ENCODE measurements at places on chromosomes 5 and 9. TPM values are rescaled to one million over a fixed set of nuclear protein-coding genes. Genes with fewer than 3 reads are reported as not detected.

DNA sequence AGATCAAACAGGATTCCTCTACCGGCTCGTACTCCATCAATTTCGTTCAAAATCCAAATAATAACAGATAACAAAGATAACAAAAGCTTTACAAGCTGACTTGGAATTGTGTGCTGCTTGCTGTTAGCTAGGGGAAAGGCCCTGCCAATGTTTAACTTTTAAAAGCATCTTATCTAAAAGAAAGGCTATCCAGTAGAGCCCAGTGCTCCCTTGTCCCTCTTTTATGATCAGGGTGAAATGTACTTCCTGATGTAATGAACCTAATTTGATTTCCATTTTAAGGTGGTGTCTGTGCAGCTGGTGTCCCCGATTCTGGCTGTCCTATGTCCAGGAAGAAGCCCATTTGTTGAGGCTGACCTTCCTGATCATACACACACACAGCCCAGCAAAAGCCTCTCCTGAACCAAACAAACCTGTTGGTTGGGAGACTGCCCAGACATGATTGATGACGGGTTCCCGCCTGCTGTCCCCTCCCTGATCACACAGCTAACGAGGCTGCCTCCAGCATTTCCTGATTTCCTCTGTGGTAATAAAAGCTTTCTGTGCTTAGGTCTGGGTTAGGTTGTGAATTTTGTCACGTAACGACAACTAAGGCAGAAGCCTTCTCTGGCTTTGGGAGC, 54.1 kb downstream of the PWWP2A start:
- DNase-seq: no peak

GRCh38 chr5:149790276-149790675, 60.2 kb downstream of the PPARGC1B start:
- no peak for DNase-seq

- no peak for DNase-seq
Observed at GRCh38 chr5:122170620-122171019, 41.3 kb downstream of the ZNF474 start.

DNA sequence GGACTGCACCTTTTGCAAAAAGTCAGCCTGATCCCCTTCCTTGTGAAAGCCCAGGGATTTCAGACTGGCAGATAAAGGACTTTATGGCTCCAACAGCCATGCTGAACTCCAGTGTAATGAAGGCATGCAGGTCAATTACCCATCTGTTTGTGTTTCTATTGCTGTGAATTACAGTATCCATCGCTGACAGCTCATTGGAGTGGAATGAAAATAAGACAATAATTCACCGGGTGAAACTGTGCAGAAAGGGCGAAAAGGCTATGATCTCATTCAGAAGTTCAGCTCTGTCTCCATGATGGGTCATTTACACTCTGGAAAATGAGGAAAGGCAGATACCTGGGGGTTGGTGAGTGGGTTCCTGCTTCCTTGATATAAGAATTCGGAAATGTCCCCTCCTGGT, 148.0 kb downstream of the BRINP1 start:
- DNase-seq: no peak

GRCh38 chr5:141094481-141095262, at the start of gene PCDHB2:
Gene PCDHB2 (plus strand): TSS chr5:141094615. CDS start chr5:141094791, 176 bp downstream.
- DNase-seq: no peak

The ISL1 gene
- total RNA-seq: 6.3 TPM

The B4GALT7 gene
- 14.1 TPM for total RNA-seq

The CDH10 gene
- 0.05 TPM for total RNA-seq

The GIN1 gene
- 9.6 TPM for total RNA-seq

The IRGM gene
- 0.28 TPM for total RNA-seq

The SDHA gene
- 77.5 TPM for total RNA-seq

Data from thymus (tissue), 14 donors.